ENCODE measurements at places on chromosomes 1 and 21.

- no peak for DNase-seq
Observed at GRCh38 chr1:227280836-227281235, 37.5 kb downstream of the CDC42BPA start.

- DNase-seq = no peak
Observed at GRCh38 chr1:200654660-200655059, 15.0 kb downstream of the DDX59 start.

- no peak for DNase-seq
Observed at GRCh38 chr1:244100704-244101453, 49.8 kb downstream of the ZBTB18 start.

DNA sequence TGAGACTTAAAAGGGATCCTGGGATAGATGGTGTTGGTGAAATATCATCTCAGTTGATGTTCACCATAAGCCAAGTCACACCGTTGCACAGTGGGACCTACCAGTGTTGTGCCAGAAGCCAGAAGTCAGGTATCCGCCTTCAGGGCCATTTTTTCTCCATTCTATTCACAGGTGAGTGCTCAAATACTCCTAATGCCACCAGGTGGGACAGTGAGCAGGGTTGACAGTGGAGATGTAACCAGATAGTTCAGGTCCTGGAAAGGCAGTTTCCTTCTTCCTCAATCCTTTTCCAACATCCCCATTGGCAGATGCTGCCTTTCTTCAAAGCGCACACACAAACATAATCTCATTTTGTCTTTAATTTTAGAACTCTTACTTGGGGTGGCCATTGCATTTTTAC is 11.6 kb downstream of the CD160 start:
- no peak for DNase-seq
